ENCODE measurements at places on chromosomes 16 and 17. TPM values are rescaled to one million over a fixed set of nuclear protein-coding genes. Genes with fewer than 3 reads are reported as not detected.

DNA sequence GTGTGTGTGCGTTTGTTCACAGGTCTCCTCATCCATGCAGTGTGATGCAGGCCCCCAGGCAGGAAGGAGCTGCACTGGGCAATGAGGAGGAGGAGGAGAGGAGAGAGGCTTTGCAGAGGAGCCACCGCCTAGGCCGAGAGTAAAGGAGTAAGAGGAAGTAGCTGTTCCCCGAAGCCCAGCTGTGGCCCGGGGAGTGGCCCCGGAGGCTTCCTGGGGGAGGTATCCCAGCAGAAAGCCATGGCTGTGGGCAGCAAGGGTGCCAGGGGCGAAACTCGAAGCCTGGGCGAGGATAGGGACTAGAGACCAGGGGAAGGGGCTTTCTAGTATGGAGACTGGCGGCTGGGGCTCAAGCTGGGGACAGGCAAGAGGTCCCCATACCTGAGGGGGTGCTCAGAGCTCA, 12.2 kb downstream of the C16orf95 start:
- no peak for DNase-seq

DNA sequence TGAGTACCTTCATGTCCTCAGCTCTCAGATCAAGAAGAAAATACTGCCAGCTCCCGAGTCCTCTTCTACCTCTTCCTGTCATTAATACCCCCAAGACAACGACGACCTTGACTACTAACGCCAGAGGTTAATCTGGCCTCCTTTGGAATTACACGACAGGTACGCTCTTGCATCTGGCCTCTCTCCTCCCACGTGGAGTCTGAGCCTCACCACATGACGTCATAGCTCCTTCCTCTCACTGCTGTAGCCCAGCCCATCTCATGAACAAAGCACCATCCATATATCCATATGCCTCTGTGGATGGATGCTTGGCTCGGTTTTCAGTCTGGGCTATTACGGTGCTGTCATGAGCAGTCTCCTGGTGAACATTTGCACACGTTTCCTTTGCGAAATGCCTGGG, 110.2 kb upstream of the TNRC6C start:
- no peak for DNase-seq

DNA sequence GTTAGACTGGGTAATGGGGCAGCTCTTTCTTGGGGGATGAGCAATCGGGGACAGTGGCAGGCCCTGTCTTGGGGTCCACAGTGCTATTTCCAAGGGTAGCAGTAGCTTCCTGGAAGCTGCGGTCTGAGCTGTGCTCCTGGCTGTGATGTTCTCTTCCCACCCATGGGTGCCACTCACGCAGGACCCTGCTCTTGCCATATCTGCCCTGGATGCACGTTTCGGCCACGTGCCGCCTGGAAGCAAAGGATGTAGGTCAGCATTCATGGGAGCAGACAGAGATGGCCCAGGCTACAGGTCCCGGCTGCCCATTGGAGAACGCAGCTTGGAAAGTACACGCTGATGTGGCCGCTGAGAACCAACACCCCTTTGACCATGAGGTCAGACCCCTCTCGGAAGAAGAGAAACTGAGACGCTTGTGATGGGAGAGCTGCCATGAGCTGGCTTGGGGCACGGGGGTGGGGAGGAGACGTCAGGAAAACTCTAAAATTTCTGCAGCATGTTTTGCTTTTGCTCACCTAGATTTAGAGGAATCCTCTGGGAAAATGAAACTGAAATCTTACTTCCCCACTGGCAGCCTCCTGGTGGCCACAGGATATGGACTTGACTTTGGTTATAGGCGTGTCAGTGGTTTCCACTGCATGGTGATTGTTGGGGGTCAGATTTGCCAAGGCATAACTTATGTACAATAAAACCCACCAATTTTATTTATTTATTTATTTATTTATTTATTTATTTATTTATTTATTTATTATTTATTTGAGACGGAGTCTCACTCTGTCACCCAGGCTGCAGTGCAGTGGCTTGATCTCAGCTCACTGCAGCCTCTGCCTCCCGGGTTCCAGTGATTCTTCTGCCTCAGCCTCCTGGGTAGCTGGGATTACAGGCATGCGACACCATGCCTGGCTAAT, 36.2 kb upstream of the IRF8 start:
- DNase-seq: no peak

SHISA6 gene
- not detected for total RNA-seq

DNA sequence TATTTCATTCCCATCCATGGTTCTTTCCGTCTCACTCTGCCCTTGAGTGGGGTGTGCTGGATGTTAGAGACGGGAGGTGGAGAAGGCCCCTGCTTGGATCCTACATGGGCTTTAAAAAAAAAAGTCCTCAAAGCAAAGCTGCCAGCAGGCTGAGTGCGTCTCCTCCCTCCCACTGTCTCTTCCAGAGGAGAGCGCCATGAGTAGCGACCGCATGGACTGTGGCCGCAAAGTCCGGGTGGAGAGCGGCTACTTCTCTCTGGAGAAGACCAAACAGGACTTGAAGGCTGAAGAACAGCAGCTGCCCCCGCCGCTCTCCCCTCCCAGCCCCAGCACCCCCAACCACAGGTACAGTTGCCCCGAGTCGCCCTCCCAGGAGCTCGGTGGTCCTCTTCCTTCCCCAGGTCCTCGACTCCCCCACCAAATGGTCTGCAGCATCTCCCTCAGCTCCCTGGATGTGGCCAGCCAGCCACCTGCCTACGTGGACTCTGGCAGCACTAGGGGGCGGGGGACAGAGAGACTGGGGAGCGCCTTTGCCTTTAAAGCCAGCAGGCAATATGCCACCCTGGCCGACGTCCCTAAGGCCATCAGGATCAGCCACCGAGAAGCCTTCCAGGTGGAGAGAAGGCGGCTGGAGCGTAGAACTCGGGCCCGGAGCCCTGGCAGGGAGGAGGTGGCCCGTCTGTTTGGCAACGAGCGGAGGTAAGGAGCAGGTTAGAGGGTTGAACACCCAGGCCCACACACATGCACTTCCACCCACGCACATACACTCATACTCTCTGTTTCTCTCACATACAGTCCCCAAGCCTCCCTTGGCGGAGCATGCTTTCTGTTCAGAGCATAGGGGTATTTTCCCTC, 68.2 kb downstream of the PLD6 start:
- DNase-seq: no peak

DNA sequence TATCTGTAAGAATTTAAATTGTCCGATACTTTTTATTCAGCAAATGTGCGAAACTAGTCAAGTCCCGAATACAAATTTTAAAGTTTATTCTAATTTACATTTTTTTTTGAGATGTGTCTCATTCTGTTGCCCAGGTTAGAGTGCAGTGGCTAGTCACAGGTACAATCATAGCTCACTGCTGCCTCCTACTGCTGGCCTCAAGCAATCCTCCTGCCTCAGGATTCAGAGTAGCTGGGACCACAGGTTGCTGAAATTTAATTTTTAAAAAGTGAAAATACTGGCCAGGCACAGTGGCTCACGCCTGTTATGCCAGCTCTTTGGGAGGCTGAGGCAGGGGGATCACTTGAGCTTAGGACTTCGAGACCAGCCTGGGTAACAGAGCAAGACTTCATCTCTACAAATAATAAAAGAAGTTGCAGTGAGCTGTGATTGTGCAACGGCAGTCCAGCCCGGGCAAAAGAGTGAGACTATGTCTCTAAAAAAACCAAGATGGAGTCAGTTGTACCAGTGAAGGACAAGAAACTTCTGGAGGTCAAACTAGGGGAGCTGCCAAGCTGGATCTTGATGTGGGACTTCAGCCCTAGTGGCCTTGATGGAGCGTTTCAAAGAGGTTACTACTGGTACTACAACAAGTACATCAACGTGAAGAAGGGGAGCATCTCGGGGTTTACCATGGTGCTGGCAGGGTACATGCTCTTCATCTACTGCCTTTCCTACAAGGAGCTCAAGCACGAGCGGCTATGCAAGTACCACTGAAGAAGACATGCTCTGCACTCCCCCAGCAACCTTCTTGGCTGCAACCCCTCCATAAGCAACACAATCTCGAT, 5.6 kb downstream of the POLG2 start:
- peak; percentile 52 for DNase-seq

DNA sequence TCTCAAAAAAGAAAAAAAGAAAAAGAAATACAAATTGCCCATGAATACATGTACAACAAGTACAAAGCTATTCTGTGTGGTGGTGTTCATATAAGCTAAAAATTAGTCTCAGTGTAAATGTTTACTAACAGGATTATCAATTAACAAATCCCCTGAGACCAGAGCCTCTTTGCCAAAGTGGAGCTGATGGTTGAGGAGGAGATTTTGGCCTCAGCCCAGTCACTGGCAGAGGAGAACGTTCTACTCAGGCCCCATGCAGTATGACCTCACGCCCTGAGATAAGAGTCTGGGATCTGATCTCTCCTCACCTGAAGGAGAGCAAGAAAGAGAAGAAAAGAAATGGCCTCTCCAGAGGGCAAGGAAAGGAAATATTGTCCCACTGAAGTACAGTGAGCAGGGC, 35.5 kb upstream of the NOL11 start:
- no peak for DNase-seq

DNA sequence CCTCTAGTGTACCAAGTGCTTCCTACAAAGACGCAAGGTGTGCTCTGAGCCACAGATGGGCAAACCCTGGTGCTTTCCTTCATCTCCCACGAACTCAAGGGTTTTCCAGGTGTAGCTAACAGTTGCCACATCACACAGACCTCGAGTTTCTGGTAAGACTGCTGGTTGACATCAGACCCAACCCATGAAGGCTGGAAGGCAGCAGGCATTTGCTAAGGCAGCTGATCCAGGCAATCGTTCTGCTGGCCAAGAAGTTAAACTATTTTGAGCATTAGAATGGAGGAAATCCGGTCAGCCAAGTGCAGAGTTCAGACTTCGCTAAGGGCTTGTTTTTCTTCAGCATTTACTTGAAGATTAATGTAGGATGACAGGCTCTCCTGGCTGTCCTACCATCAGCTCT, 11.5 kb downstream of the HAS3 start:
- DNase-seq: no peak

DNA sequence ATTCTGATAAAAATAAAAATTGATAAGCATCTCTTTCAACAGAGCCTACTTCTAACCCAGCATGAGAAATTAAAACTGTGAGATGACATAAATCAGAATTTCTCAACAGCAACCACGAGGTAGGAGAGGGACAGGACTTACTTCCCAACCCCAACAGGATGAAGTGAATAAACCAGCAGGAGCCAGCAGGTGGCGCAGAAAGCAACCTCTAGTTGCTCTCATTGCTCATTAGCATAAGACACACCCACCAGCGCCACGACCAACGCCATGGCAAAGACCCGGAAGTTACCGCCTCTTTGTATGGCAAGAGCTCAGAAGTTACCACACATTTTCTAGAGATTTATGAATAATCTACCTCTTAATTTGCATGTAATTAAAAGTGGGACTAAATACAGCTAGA, 189.4 kb upstream of the CDH8 start:
- DNase-seq: no peak

WNT9B gene
- not detected for total RNA-seq

OTOA gene
- total RNA-seq: not detected

NECAB2 gene
- 0.28 TPM for total RNA-seq

DNA sequence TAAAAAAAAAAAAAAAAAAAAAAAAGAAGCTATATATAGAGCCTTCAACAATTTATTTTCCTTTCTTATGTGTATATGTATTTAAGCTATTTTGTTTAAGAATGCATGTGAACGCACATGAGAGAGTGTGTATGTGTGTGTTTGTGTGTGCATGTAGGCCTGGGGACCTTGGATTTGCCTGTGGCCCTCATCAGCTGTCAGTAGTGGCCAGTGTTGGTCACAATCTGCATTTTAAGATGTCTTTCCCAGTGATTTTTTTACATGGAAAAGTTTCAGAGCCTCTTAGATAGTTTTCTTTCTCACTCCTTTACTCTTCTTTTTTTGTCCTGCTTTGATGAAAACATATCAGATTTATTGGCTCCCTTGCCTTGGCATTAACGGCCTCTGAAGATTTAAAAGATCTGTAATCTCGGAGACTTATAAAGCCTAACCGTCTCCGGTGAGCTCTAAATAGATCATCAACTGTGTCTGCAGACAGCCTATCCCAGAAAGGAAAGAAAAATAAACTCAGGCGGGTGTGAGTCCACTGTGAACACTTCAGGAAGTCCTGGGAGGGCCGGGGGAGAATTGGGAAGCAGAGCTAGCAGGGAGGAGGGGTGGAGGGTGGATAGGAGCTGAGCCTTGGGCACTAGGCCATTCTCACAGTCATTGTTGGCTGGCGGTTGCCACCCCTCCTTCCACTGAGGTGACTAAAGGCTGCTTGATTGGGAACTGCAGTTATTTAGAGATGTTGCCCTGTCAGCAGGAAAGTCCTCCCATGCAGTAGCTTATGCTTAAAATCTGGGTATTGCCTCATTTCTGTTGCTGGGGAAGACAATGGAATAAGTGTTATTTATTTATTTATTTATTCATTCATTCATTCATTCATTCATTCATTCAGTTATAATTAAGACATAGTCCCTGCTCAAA, 86.8 kb downstream of the WWP2 start:
- DNase-seq: no peak

GRCh38 chr17:63550817-63551639, 751 bp downstream of the DCAF7 start:
- no peak for DNase-seq

ARRB2 gene
- total RNA-seq: 21.1 TPM

NAGS gene
- 1.6 TPM for total RNA-seq

DNA sequence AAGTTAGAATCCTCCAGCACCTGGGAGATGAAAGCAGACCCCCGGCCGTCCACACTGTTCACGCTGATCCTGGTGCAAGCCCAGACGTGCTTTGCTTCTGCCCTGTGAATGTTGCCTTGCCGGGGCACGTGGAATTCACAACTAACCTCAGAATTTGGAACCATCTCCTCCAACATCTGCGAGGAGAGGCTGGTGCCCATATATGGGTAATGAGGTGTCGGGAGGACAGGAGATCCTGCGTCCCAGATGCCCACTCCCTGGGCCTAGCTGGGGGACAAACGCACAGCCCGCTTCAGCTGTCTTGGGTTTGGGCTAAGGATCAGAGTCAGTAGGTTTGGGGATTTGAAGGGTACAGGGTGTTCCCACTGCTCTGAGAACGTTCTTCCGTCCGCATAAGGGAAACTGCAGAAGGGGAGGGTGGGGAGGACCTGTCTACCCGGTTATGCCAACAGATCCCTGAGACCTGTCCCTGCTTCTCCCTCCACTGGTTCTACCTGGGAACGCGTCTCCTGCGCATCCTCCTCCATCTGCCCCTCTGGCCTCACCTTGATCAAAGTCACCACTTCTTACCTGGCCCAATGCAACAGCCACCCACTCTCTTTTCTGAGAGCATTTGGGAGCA, 14.1 kb downstream of the PPL start:
- no peak for DNase-seq

- DNase-seq: no peak
These were observed 16.3 kb upstream of the CACNG4 start for GRCh38 chr17:66948061-66948750.

SOX8 gene
- 0.92 TPM for total RNA-seq

- no peak for DNase-seq
These were observed 29.7 kb upstream of the ITGA3 start for GRCh38 chr17:50026046-50026675.

DNA sequence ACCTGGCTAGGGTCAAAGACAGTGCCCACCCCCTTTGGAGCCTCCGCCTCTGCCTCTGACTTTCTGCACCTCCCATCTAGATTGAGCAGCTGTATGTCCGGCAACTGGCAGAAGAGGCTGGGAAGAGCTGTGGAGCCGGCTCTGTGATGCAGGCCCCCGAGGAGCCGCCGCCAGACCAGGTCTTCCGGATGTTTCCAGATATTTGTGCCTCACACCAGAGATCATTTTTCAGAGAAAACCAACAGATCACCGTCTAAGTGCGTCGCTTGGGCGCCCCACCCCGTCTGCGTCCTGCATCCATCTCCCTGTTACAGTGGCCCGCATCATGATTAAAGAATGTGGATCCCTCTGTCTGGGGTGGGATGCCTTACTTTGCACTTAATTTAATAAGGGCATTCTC, 22.1 kb downstream of the IRF8 start:
- no peak for DNase-seq

All from Calu3 (cell line).